ENCODE measurements at places on chromosomes 16 and 17. TPM values are rescaled to one million over a fixed set of nuclear protein-coding genes. Genes with fewer than 3 reads are reported as not detected.

Gene TOP2A
- 159 TPM for total RNA-seq

Gene KRT25
- not detected for total RNA-seq

Gene SCGB1C2
- not detected for total RNA-seq

Gene SMIM22
- not detected for total RNA-seq

Gene YBX2
- 0.55 TPM for total RNA-seq

All from activated CD8-positive, alpha-beta memory T cell treated with anti-CD3 and anti-CD28 coated beads for 36 hours (primary cell).